NCI-H446 (cell line): ENCODE measurements at places on chromosomes 2 and 18.
A peak's percentile ranks its signal among the peaks of the same experiment; 100 is the strongest.

GRCh38 chr2:156800065-156800653, 364.0 kb downstream of the GPD2 start:
- no peak for DNase-seq

- DNase-seq, result no peak
Measured at GRCh38 chr2:88318071-88318955, 134.2 kb downstream of the FOXI3 start.

DNA sequence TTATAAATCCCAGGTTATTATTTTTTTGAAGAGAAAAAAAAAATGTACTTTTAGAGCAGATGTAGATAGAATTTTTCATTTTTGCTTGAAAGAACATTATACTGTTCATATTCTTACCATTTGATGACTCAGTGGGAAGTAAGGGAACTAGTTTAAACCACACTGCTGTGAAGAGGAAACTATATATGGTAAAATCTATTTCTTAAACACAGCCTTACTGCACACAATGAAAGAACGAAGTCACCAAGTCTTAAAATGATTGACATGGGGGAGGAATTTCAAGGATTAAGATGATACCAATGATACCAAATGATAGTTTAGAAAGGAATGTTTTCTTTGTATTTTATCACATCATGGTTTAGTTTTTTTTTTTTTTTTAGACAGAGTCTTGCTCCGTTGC, 5.0 kb downstream of the ACTR2 start:
- no peak for DNase-seq

DNA sequence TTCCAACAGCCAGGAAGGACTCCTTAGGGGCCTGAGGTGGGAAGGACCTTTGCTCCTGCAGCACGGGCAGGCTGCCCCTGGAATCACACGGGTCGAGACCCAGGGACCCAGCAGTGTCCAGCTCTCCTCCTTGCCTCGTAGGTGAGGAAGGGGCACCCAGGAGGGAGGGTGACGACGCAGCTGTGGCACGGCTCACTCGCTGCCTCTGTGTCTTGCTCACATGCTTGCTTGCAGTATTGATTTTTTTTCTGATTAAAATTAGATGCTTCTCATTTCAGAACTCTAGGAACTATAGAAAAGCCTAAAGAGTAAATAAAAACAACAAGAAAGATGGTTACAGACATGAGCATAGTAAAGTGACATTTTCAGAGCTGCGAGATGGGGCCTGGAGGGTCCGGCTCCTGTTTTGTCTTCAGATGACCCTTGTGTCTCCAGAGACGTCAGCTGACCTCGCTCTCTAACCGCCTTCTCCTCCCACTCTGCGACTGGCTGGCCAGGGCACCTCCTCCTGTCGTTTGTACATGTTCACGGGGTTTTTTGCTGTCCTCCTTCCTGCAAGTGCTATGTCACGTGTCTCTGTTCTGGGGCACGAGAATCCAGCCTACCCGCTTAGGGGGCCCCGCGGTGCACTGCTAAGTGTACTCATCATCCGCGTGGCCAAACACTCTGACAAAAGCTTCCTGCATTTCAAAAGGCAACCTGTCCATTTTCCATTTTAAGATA, 65.7 kb upstream of the ZNF236 start:
- DNase-seq, result no peak

GRCh38 chr2:23009545-23010149, 375.3 kb upstream of the KLHL29 start:
- DNase-seq, result peak; percentile 88
